ENCODE measurements at places on chromosomes 1 and 21.

GRCh38 chr1:22204057-22204840 is 61.4 kb upstream of the WNT4 start:
- DNase-seq = no peak
- H3K4me3 ChIP-seq = no peak overlapping the region
- H3K27me3 ChIP-seq = peaks cover 33% of the 10 kb centered on the region
- H3K4me1 ChIP-seq = peaks cover 26% of the 10 kb centered on the region
- H3K27ac ChIP-seq = no peak overlapping the region

GRCh38 chr1:10620776-10621175 is 146.0 kb downstream of the PEX14 start:
- DNase-seq = no peak
- no peak overlapping the region for H3K27ac ChIP-seq
- no peaks in the 10 kb centered on the region for H3K27me3 ChIP-seq

- no peak overlapping the region for H3K27ac ChIP-seq
- H3K27me3 ChIP-seq = no peaks in the 10 kb centered on the region
- H3K4me3 ChIP-seq = no peak overlapping the region
- no peaks in the 10 kb centered on the region for H3K36me3 ChIP-seq
Observed at GRCh38 chr1:188070848-188071247, 1242.1 kb downstream of the PLA2G4A start.

GRCh38 chr1:88609051-88609450 is 75.0 kb upstream of the PKN2 start:
- H3K27ac ChIP-seq = no peak overlapping the region
- DNase-seq = no peak
- H3K4me3 ChIP-seq = no peak overlapping the region
